ENCODE measurements at places on chromosomes 1 and 21. TPM values are rescaled to one million over a fixed set of nuclear protein-coding genes. Genes with fewer than 3 reads are reported as not detected.

Gene SPATA1
- total RNA-seq = not detected

Gene ELAPOR1
- 0.88 TPM for total RNA-seq

Gene PRRX1
- total RNA-seq = not detected

Gene TRIM33
- total RNA-seq = 10.7 TPM

Gene FAM72C
- total RNA-seq = 2.3 TPM

Gene C1orf141
- not detected for total RNA-seq

Gene OR2L8
- not detected for total RNA-seq

Gene AQP10
- not detected for total RNA-seq

Gene TOMM40L
- 7.2 TPM for total RNA-seq

Gene NOS1AP
- total RNA-seq = not detected

Gene CR1
- not detected for total RNA-seq

Gene TEX38
- total RNA-seq = not detected

Gene NEXN
- total RNA-seq = 1.8 TPM

Gene ZNF648
- not detected for total RNA-seq

Gene OR2G6
- total RNA-seq = not detected

Gene ARHGAP29
- total RNA-seq = 37.5 TPM

Gene SDE2
- 21.0 TPM for total RNA-seq

Gene FCAMR
- 0.14 TPM for total RNA-seq

Gene LRRC53
- not detected for total RNA-seq

Data from Caki2 (cell line).